ENCODE measurements at places on chromosomes 12 and 14. TPM values are rescaled to one million over a fixed set of nuclear protein-coding genes. Genes with fewer than 3 reads are reported as not detected.

The KRT81 gene
- total RNA-seq, result 0.17 TPM

The EVL gene
- total RNA-seq, result 142 TPM

The CCDC77 gene
- 17.2 TPM for total RNA-seq

The GNB3 gene
- total RNA-seq, result 2.5 TPM

The LRTM2 gene
- total RNA-seq, result 3.2 TPM

The PKP2 gene
- total RNA-seq, result 24.0 TPM

The HRK gene
- total RNA-seq, result 2.5 TPM

The MON2 gene
- 130 TPM for total RNA-seq

The RPL41 gene
- total RNA-seq, result 970 TPM

GRCh38 chr12:96500693-96501092 is 11.3 kb downstream of the CFAP54 start:
- no peak for DNase-seq

- no peak for DNase-seq
These were observed 14.7 kb upstream of the NCOR2 start for GRCh38 chr12:124582108-124582424.

GRCh38 chr12:64534672-64535199 is 75.6 kb upstream of the RASSF3 start:
- no peak for DNase-seq

DNA sequence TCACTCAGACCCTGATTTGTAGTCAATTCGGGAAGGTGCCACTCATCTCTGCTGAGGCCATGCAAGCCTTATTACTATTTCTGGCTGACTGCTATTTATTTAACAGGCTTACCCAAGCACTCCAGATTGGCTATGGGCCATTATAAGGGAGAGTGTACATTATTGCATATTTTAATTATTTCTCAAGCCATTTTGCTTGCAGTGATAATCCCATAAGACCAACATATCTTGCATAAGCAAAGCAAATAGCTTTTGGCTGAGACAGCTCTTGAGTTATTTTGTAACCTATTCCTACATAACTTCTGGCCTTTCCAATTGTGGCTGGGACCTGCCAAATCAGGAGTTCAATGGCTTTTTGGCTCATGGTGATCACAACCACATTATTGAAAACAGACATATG is 509.6 kb upstream of the USP15 start:
- no peak for DNase-seq

DNA sequence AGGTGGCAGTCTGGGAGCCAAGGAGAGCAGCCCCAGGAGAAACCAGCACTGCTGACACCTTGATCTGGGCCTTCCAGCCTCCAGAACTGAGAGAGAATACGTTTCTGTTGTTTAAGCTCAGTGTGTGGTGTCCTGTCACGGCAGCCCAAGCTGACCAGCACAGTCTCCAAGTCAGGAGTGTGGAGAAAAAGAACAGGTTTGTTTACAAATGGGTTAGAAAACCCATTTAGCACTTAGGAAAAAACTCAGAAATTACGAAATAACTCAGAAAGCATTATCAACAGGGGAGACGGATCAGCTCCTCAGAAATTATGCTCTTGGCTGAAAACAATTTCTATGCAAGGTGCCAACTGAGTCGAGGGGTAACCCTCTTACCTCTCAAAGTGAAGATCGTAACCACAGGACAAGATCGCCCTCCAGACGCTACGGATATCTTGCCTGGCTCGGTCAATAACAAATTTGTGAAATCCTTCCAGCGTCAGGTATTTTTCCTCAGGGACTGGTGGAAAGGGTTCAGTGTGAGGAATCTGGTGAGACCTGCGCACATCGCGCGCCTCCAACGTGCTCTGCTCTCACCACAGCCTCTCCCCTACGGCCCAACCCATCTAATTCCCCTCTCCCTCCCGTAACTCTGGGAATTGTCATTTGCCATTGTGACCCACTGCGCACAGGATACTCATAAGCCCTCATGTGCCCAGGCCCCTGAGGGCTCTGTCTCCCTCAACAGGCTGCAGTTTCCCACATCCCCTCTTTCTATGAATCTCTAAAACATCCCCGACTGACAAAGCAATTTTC is 50.2 kb downstream of the TRAFD1 start:
- no peak for DNase-seq

DNA sequence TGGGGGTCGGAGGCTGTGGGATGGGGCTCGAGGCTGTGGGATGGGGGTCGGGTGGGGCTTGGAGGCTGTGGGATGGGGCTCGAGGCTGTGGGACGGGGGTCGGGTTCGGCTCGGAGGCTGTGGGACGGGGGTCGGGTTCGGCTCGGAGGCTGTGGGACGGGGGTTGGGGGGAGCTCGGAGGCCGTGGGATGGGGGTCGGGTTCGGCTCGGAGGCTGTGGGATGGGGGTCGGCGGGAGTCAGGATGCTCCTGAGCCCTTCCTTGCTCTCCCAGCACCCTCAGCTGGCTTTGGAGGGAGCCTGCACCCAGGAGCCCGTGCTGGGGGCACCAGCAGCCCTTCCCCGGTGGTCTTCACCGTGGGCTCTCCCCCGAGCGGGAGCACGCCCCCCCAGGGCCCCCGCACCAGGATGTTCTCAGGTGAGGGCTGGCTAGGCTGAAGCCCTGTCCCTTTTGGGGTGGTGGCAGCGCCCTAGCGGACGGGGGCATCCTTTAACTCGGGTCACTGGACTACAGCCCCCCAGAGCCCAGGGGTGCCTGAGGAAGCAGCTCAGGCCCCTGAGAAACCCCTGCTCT is 11.9 kb upstream of the PUS1 start:
- DNase-seq, result no peak

DNA sequence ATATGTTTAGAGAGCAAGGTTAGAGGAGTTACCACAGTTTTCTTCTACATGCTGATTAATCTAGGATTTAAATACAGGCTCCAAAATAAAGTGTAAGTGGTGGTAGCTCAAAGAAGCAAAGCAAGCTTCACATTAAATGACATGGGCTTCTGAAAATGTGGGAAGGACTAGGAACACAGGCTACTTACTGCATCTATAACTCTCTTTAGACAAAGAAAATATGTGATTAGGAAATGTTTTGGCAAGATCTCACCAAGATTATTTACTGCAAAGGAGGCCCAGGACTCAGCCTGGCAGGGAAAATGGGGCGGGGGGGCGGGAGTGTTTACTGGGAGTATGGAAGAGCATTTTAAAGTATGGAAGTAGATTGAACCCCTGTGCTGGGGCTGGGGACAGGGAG is 39.4 kb downstream of the ETV6 start:
- no peak for DNase-seq

DNA sequence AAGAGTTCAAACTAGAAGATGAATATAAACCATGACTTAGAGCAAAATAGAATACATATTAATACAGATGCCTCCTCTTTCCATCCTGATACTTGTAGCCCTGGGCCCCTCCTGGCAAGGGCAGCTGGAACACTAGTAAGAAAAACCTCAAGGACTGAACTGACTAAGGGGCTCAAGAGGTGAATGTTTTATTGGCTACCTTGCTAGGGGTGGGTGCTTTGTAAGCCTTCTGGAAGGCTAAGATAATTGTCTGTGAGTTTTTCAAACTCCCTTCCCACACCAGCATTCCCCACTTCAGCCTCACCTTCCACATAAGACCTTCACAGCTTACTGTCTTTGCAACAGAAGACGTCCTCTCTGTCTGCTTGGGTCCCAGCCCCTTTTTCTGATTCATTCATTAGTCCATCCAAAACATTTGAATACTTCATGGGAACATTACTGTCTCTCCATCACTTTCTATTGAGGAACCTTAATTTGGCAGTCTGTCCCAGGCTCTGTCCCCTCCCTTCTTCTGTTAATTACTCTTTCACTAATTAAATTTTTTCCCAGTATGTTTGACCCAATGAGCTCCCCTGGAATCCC is 1.1 kb upstream of the MARCHF9 start:
- no peak for DNase-seq

DNA sequence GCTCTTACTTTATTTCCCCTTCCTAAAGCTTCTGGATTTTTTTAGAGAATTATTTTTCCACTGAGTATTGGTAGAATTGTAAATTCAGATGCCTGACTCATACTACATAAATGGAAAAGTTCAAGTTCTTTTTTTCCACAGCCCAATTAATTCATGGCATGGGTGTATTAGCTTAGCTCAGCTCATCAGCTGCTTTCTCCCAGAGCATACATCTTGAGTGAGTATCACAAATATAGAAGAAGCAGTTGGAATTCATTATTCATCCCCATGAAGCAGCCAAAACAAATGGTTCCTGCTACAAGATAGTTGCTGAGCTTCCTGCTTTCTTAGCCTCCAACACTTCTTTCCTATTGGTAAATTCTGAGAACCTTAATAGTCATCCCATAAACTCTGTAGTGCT is 105.1 kb downstream of the C12orf50 start:
- no peak for DNase-seq

DNA sequence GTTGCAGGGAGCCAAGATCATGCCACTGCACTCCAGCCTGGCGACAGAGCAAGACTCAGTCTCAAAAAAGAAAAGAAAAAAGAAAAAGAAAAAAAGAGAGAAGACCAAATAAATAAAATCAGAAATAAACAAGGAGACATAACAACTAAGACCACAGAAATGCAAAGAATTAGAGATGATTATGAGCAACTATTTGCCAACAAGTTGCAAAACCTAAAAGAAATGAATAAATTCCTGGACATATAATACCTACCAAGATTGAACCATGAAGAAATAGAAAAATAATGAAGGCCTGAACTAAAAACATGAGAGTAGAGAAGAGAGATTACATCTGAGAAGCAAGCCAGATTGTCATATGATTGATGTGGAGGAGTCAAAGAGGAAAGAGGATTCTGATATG is 17.6 kb upstream of the EPS8 start:
- no peak for DNase-seq

- DNase-seq, result no peak
These were observed 15.2 kb downstream of the ERC1 start for GRCh38 chr12:1006255-1006654.

- no peak for DNase-seq
These were observed 1.8 kb downstream of the AKAP5 start for GRCh38 chr14:64467101-64467500.

- no peak for DNase-seq
These were observed 76.9 kb downstream of the PPHLN1 start for GRCh38 chr12:42402821-42403411.

GRCh38 chr14:61420326-61420725 is 98.9 kb downstream of the PRKCH start:
- DNase-seq, result no peak
